ENCODE measurements at places on chromosomes 4 and X.

GRCh38 chr4:74408639-74409038, 36.3 kb upstream of the AREG start:
- no peak for DNase-seq

GRCh38 chr4:119721878-119722277, 93.3 kb upstream of the PDE5A start:
- no peak for DNase-seq

GRCh38 chrX:23603501-23603900, 63.8 kb upstream of the PRDX4 start:
- no peak for DNase-seq

- DNase-seq = no peak
Observed at GRCh38 chr4:41791557-41791956, 43.0 kb upstream of the PHOX2B start.

DNA sequence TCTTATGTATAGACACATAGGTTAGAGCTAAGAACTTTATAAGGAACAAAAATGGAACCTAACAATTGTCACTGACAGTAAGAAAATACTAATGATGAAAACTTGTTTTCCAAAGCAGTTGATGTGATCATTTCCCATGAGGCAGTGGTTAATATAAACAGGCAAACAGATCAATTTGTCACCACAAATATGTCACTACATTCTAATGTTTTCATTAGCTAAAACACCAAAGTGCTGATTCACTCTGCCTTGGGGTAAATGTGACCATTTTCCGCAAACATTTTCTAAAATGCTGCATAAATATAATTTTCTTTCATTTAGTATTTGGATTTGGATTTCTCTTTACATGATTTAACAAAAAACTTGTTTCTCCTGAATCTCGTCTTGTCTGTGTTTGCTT, 408.9 kb upstream of the CTSO start:
- no peak for DNase-seq

- peak; percentile 0 for DNase-seq
Observed at GRCh38 chr4:170853422-170854021, 763.8 kb upstream of the AADAT start.

GRCh38 chr4:48420144-48420543, 63.0 kb upstream of the SLC10A4 start:
- no peak for DNase-seq

GRCh38 chrX:155747520-155747919, 133.6 kb upstream of the VAMP7 start:
- no peak for DNase-seq

DNA sequence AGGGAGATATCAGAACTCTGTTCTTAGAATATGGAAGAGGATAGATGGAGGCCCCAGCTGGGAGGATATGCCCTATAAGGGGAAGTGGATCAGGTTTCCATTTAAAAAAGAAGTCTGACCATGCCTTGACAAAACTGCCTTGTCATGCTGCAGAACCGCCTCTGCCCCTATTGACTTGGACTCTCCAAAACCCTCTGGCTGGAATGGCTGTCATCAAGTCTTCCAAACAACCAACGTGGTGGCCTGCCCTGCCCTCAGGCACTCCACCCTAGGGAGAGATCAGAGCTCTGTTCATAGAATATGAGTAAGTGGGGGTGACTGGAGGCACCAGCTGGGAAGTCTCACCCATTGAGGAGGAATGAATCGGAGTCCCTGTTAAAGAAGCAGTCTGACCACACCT, 114.9 kb downstream of the VSIG4 start:
- DNase-seq = no peak

DNA sequence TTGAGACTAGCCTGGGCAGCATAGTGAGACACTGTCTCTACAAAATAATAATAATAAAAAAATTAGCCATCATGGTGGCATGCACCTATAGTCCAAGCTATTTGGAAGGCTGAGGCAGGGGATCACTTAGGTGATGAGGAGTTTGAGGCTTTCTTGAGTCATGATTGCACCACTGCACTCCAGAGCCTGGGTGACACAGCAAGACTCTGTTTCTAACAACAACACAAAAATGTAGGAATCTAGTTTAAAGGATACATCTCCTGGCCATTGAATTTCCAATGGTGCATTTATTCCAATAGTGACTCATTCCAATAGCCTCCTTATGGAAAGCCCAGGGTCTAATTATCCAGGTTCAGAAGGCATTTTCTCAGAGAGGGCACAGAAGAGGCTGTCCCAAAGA, 21.9 kb upstream of the HERC6 start:
- DNase-seq = no peak

DNA sequence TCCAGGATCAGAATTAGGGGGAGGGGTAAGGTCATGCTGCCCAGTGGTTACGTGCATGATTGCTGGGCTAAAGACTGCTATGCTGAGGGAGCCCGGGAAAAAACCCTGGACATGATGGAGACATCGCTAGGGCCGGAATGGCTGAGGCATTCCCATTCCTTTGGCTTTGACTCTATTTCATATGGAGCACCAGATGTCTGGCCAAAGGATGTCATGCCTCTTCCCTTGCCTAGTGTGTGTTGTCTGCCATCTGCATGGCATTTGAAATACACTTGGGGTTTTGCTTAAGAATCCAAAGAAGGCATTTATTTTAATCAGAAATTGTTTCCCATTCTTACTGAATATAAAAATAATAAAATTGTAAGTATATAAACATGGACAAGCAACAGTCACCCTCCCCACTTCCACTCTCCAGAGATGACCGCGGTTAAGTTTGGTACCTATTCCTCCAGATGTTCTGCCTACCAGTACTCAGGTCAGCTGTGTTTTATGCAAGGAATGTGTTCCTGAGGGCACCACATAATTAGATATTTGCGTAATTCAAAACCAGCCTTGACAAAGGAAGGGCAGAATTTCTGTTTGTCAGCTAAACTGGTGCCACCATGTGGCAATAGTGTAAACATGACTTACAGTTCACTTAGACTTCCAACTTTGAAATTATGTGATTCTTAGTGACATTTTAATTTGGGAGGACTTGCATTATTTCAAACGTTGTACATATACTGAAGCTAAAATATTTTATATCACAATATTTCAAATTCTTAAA, 105.9 kb downstream of the CT47B1 start:
- peak; percentile 46 for DNase-seq

DNA sequence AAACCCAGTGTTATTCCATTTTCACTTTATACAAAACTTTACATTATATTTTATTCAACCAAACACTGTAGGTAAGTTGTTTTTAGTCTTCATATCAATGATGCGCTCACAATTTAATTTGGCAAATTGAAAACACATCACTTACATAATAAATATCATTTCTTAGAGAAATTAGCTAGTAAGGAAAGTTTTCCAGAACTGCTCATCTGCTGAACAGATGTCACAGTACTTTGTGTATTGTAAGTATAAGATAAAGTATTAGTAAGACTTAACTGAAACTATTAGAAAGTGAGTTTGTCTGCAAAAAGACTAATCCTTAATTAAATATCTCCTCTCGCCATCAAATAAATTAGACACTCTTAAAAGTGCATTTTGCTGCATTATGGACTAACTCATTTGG, 108.7 kb upstream of the PACRGL start:
- DNase-seq = no peak

DNA sequence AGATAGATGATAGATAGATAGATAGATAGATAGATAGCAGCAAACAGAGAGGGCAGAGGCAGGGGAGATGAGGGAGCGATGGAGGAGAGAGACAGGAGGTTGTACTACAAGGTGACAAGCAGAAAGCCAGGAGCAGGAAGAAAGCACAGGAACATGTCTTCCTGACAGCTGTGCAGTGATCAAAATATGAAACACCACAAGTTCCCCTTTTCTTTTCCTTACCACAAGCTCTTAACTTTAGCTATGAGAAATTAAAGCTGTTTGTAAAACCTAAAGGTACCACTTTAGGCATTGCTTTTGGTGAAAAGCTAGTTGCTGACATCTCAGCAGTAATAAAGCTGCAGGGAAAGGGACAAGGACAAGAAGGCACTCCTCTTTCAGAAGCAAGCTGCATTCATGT, 9.1 kb upstream of the MAGED4B start:
- DNase-seq = no peak

DNA sequence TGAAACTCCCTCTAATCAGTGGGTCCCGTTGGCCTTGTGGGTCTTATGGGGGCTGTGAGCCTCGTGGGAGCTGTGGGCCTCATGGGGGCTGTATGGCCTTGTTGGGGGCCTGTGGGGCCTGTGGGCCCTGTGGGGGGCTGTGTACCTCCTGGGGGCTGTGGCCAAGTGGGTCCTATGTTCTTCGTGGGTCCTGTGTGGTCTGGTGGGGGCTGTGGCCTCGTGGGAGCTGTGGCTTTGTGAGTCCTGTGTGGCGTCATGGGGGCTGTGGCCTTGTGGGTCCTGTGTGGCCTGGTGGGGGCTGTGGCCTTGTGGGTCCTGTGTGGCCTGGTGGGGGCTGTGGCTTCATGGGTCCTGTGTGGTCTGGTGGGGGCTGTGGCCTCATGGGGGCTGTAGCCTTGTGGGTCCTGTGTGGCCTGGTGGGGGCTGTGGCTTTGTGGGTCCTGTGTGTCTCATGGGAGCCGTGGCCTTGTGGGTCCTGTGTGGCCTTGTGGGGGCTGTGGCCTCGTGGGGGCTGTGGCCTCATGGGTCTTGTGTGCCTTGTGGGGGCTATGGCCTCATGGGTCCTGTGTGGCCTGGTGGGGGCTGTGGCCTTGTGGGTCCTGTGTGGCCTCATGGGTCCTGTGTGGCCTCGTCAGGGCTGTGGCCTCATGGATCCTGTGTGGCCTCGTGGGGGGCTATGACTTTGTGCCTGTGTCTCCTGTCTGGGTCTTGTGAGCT, 7.4 kb downstream of the PCGF3 start:
- no peak for DNase-seq

- DNase-seq = no peak
Observed at GRCh38 chr4:10535912-10536311, 78.7 kb upstream of the ZNF518B start.

- no peak for DNase-seq
Observed at GRCh38 chr4:148653681-148654080, 211.5 kb upstream of the NR3C2 start.

GRCh38 chr4:75040703-75041102, 107.8 kb downstream of the PARM1 start:
- no peak for DNase-seq

DNA sequence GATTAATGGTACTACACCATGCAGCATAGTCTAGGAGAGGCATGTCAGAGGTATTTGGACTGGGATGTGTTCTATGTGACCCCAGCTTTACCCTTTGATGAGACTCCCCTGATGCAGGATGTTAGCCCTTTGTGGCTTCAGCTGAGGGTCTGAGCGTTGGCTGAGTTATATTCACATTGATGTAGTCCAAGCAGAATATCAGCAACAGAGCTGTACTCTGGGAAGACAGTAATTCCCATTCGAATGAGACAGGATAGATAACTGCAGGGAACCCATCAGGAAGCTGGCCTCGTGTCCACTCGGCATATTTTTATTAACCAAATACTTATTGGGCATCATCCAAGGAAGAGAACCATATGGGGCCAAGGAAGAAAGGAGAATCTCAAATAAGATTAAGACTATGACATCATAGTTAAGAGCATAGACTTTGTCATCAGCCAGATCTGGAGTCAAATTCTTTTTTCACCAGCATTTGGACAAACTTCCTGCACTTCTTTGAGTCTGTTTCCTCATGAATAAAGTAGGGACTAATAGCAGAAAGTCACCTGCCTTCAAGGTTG, 198.1 kb downstream of the SOWAHB start:
- no peak for DNase-seq

- no peak for DNase-seq
Observed at GRCh38 chrX:153521034-153521433, 3.6 kb downstream of the ATP2B3 start.

GRCh38 chr4:75071317-75071716, 138.4 kb downstream of the PARM1 start:
- no peak for DNase-seq

- DNase-seq = no peak
Observed at GRCh38 chrX:133179500-133179899, 38.7 kb downstream of the TFDP3 start.

DNA sequence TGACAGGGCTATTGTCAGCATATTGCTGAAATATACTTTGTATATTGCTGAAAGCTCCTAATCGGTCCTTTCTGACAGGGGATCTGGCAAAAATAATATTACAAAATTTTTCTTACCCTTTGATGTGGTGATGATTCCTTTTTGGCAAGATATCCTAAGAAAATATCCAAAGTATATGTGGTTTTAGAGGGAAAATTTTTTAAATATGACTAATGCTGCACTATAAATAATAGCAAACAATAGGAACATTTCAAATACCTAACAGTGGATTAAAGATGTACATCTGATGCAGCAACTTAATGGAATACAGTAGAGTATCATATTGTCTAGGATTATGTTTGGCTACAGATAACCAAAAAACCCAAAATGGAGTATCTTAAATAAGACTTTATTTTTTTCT, 49.6 kb downstream of the RRAGB start:
- DNase-seq = peak; percentile 2

- no peak for DNase-seq
Observed at GRCh38 chr4:58064653-58065052, 954.5 kb upstream of the IGFBP7 start.

DNA sequence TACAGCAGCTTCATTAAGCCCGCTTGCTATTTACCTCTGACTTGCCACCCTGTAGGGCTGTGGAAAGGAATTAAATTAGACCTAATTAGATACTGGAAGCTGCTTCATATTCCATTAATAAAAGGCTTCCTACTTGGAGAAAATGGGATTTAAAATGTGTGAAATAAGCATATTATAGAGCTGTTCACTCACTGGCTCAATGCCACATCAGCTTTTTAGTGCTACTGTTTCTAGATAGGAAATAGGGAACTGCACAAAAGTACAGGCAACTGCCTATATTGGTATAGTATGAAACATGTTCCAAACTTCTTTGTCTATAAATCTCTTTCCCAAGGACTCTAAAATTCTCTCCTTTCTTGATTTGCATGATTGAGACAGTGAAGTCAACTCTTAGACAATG, 407.9 kb upstream of the AADAT start:
- DNase-seq = no peak

DNA sequence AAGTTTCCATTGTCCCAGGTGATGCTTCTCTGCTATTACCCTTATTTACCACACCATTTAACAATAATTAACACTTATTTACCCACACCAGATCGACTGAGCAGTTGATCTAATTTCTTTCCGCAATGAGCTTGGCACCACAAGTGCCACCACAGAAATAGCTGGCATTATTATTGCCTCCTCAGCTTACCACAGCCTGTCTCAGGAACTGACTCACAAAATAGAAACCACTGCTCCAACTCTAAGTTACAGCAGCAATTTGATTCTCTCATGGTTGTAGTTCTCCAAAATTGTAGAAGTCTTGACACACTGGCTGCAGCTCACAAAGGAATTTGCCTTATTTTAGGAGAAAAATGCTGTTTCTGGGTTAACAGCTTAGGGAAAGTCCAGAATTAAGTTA, 22.5 kb downstream of the ZNF721 start:
- DNase-seq = no peak

DNA sequence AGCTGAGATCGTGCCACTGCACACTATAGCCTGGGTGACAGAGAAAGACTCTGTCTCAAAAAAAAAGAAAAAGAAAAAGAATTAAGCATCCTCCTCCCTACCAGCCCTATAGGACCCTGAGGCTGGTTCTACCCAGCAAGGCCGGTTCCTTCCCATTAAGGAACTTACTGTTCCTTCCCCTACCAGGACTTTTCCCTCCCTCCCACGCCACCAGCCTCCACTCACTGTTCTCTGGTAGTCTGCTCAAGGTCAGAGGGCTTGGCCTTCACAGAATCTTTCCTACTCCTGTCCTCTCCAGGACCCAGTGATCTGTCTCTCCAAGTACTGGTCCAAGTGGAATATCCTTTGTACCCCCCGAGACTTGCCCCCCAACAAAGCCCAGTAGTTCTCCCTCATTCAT, 1.4 kb downstream of the GRIPAP1 start:
- DNase-seq = no peak

All from dermis microvascular lymphatic vessel endothelial cell (primary cell).